ENCODE measurements at places on chromosomes 7 and 10. TPM values are rescaled to one million over a fixed set of nuclear protein-coding genes. Genes with fewer than 3 reads are reported as not detected.

DNA sequence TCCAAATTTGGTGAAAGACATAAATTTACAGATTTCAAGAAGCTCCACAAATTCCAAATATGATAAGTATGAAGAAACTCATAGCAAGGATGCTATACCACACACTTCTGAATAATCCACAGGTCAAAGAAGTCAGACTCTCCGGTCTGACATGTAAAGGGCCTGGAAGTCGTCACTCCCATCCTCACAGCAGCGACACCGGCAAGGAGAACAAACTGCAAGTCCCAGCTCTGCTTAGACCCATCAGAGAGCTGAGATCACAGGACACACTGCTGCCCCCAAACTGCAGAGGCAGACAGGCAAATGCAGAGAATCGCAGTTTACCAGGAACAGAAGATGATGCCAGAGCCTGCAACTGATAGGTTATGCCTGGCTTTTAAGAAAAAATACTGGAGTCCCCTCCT is 62.0 kb downstream of the AMZ1 start:
- H3K36me3 ChIP-seq, result no peaks in the 10 kb centered on the region
- H3K4me1 ChIP-seq, result no peaks in the 10 kb centered on the region
- H3K27ac ChIP-seq, result no peak overlapping the region
- no peak for DNase-seq
- H3K4me3 ChIP-seq, result no peak overlapping the region

DNA sequence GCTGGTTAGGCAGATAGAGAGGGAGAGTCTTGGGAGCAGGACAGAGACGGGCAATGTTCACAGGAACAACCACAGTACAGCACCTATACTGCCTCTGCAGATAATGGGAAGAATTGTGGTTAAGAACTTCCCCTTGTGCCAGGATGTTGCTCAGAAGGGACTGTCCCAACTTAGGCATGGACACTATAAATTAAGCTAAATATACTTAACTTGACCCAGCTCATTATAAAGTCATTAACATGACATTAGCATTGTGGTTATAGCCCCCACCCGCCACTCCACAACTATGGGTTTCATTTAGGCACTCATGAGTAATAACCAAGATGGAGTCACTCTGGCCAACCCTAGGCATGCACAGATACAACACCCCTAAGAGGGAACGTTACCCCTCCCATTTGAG is 310.9 kb upstream of the NRG3 start:
- no peak for DNase-seq
- no peaks in the 10 kb centered on the region for H3K4me1 ChIP-seq
- no peaks in the 10 kb centered on the region for H3K27me3 ChIP-seq
- no peaks in the 10 kb centered on the region for H3K36me3 ChIP-seq
- H3K27ac ChIP-seq, result no peak overlapping the region

GRCh38 chr10:60021361-60021760 is 115.0 kb upstream of the CCDC6 start:
- H3K4me3 ChIP-seq, result no peak overlapping the region
- H3K27me3 ChIP-seq, result no peaks in the 10 kb centered on the region
- no peaks in the 10 kb centered on the region for H3K4me1 ChIP-seq
- no peak overlapping the region for H3K27ac ChIP-seq
- DNase-seq, result no peak

DNA sequence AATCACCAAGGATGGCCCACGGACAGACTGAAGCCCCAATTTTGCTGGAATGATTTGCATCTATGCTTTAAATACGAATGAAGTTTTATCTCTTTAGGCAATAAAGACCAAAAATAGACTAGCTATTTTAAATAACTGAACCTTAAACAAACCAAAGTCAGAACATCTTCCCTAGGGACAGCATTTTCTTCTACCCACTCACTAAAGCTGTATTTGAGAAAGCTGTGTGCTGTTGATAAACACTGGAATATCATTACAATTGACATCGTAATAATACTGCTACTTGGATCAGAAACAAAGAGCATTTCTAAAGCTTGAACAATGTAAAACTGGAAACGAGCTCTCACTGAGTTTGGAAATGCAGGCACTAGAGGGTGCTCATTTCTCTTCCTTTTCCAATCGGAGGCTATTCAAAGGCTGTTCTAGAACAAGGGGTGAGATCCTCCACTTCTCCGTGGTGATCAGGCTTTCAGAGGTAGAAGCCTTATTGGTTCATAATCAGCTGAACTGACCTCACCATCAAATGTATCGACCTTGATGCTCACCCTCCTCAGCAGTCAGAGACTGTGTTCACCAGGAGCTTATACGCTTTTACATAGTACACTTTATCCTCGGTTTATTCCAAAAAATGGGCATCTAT is 225.3 kb upstream of the PRSS1 start:
- no peaks in the 10 kb centered on the region for H3K4me1 ChIP-seq
- no peak overlapping the region for H3K4me3 ChIP-seq
- no peaks in the 10 kb centered on the region for H3K36me3 ChIP-seq
- H3K27me3 ChIP-seq, result no peaks in the 10 kb centered on the region
- H3K27ac ChIP-seq, result no peak overlapping the region
- no peak for DNase-seq

GRCh38 chr10:30188101-30188500 is 128.7 kb upstream of the JCAD start:
- H3K27ac ChIP-seq, result peak overlapping the region; percentile 59
- peak; percentile 23 for DNase-seq
- no peaks in the 10 kb centered on the region for H3K36me3 ChIP-seq

DNA sequence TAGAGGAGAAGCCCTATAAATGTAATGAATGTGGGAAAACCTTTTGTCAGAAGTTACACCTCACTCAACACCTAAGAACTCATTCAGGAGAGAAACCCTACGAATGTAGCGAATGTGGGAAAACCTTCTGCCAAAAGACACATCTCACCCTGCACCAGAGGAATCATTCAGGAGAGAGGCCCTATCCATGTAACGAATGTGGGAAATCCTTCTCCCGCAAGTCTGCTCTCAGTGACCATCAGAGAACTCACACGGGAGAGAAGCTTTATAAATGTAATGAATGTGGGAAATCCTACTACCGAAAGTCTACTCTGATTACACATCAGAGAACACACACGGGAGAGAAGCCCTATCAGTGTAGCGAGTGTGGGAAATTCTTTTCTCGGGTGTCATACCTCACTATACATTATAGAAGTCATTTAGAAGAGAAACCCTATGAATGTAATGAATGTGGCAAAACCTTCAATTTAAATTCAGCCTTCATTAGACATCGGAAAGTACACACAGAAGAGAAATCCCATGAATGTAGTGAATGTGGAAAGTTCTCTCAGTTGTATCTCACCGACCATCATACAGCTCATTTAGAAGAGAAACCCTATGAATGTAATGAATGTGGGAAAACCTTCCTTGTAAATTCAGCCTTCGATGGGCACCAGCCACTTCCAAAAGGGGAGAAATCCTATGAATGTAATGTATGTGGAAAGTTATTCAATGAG is 18.9 kb downstream of the RBAK start:
- H3K36me3 ChIP-seq, result no peaks in the 10 kb centered on the region
- no peak for DNase-seq
- no peak overlapping the region for H3K27ac ChIP-seq
- H3K4me1 ChIP-seq, result no peaks in the 10 kb centered on the region
- H3K4me3 ChIP-seq, result no peak overlapping the region

DNA sequence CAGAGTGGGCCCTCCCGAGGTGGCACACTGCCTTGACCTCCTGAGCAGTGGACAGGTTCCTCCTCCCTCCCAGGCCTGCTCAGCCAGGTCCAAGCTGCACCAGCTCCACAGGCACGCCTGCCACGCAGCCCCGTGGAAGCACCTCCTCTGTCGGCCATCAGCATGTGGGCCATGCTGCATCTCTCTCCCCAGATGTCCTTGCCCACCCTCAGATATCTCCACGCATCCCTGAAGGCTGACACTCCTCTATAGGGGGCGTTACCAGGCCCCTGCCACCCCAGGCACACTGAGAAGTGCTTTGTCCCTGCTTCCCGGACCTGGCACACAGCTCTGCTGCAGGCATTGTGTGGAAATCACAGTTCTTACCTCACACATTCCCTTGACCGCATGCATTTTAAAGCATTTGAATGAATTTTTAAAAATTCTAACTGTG is 598.5 kb downstream of the SDK1 start:
- no peak for DNase-seq
- H3K27ac ChIP-seq, result no peak overlapping the region
- no peaks in the 10 kb centered on the region for H3K36me3 ChIP-seq
- H3K4me1 ChIP-seq, result no peaks in the 10 kb centered on the region
- H3K27me3 ChIP-seq, result no peaks in the 10 kb centered on the region

DNA sequence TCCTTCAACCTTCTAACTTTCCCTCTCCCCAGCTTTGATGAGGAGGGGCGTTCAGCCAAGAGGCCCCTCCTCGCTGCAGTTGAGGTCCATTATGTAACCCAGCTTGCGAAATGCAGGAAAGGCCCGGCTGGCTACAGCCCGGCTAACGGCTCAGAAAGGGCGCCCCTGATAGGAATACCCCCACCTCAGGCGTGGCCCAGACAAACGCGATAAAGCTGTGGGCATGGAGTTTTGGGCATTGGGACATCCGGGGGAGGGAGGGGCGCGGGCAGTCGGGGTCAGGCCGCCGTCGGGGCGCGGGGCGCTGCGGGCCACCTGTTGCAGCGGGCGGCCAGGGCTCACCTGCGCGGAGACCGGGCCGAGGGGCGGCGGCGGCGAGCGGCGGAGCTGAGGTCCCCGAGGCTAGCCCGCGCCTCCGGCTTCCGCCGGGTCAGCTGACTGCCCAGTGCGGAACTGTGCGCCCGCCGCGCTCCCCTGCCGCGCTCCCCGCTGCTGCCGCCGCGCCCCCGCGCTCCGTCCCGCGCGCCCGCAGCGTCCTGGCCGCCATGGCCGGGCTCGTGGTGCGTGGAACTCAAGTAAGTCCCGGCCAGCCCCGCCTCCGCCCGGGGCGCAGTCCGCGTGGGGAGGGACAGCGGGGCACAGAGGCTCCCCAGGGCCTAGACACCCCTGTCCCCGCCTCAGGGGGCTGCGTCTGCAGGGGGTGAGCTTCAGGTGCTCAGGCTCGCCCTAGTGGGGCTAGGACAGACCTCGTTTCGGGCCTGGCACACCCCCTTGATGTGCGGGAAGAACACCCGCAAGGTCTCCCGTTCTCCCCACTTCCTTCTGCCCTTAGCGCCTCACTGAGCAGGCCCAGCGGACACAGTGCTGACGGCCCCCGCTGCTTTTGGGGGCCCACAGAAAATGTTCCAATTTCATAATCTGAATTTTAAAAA is at the start of gene LRMDA:
LRMDA (plus strand) TSS at position 445 of the 932 bp plus-strand sequence.
- H3K27ac ChIP-seq, result peak within 1 kb of the TSS; percentile 71
- H3K27me3 ChIP-seq, result no peaks in the 10 kb centered on the region
- H3K4me3 ChIP-seq, result peak within 1 kb of the TSS; percentile 37
- no peaks in the 10 kb centered on the region for H3K4me1 ChIP-seq

GRCh38 chr7:152145853-152146466 is 120.5 kb downstream of the GALNT11 start:
- no peak for DNase-seq
- H3K27me3 ChIP-seq, result no peaks in the 10 kb centered on the region
- H3K4me3 ChIP-seq, result no peak overlapping the region
- H3K36me3 ChIP-seq, result no peaks in the 10 kb centered on the region
- no peaks in the 10 kb centered on the region for H3K4me1 ChIP-seq

- H3K36me3 ChIP-seq, result no peaks in the 10 kb centered on the region
- no peak overlapping the region for H3K4me3 ChIP-seq
- no peak for DNase-seq
- H3K4me1 ChIP-seq, result no peaks in the 10 kb centered on the region
- H3K27me3 ChIP-seq, result no peaks in the 10 kb centered on the region
Observed at GRCh38 chr10:104796823-104797222, 155.7 kb downstream of the SORCS3 start.

Gene HILPDA
- total RNA-seq, result 55.6 TPM

Gene DKK1
- 0.37 TPM for total RNA-seq

Gene CDNF
- total RNA-seq, result 3.8 TPM

Gene SPDYE1
- total RNA-seq, result not detected

Gene NME8
- total RNA-seq, result not detected

Measured in uterus (tissue), 4 donors.